NCI-H1694 treated with DMSO at 0.1 percent for 48 hours (cell line): ENCODE measurements at places on chromosomes 5 and 9.

DNA sequence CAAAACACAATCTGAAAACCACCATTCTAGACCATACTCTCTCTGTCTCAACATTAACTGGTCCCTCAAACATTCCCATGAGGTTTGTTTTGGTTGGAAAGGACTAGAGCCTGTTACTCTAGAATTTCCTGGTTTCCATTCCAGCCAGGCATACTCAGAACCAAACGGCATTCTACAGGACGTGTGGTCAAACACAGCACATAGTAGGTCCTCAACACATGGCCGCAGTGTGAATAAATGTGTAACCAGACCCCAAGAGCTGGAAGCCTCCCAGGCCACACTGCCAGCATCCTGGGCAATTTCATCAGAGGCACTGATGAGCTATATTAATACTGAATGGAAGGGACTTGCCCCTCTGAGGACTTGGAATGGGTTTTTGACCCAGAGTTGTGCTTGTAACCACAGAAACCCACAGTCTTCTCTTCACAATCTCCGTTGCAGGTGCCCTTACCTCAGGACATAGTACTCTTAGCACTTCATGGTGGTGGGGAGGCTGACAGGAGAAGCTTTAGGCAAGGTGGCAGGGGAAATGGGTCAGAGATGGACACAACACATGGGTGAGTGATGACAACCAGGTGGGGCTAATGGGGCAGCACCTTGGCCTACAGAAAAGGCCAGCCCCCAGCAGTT is 66.0 kb downstream of the ZNF366 start:
- DNase-seq: no peak

DNA sequence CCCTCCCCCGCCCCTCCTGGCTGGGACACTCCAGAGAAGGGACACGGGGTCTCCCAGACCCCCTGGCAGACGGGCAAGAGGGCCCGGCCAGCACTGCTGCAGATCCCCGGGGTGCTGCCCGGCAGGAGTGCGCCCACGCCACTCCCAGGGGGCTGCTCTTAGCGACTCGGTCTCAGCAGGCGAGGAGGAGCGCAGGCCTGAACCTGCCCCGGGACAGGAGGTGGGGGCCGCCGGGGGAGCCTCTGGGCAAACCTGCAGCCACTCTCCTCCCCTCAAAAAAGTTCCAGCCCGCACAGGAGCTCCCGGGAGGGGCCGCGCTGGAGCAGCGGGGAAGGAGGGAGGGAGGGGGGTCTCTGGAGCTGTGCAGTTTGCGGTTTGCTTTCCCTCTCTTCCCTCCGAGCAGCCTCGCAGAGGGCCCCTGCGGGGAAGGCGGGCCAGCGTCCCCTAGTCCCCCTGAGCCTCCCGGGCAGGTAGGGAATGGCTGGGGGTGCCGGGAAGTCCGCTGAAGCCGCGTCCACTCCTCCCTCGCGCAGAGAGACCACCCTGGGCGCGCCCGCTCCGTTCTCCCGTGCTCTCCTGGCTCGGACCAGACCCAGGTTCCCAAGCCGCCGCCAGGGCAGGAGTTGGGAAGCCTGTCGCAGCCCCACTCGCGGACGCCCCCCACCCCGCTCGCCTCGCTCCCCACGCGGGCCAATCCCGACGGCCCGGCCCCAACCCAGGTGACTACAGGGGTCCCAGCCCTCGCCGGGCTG is 44.2 kb downstream of the NACC2 start:
- DNase-seq: peak; percentile 2

DNA sequence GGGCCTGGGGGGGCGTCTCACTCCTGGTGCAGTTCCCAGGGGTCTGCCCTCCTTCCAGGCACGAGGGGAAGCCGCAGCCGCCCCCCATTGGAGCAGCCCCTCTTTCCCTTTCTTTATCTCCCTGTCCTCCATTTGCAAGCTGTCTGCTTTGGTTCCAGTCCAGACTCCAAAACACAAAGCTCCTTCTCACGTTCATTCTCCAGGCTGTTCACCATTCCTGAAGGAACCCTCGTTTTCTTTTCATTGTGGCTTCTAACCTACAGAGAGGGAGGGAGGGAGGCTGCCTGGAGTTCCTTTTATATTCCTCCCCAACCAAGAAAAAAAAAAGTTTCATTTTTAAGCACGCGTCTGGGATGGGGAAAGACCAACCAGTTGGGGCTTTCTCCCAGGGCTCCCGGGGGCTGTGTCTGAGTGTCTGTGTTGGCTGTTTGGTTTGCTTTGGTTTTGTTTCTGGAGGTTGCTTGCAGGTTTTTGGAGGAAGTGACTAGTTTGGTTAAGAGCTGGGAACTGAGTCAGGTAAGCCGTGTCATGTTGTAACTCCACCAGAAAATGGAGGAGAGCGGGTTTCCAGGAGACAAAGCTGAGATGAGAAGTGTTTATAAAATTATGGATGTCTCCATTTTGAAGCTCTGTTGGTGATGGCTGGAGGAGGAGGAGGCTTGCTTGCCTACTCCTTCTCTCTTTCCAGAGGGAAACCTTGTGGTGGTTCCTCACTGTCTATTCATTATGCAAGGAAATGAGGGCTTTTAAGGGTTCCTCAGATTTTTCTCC is 1.6 kb downstream of the ZNF462 start:
- peak; percentile 21 for DNase-seq

- DNase-seq: no peak
Measured at GRCh38 chr9:89436963-89437625, 60.8 kb downstream of the SEMA4D start.

DNA sequence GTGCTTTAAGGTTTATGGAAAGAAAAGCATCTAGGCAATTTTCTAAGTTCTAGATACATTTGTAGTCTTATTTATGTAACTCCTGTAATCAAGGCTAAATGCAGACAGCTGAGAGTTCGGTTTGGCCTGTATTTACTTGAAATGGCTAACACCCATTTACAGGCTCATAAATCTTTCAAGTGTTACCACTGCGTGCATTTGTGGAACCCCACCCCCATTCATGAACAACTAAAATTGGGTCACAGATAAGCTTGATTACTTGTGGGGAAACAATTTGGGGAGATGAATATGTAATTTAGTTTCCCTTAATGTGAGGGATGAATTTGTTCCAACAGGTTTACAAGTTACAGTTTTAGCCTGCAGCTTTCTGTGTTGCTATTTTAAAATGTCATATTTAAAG is 360.6 kb downstream of the ARRDC3 start:
- DNase-seq: no peak

DNA sequence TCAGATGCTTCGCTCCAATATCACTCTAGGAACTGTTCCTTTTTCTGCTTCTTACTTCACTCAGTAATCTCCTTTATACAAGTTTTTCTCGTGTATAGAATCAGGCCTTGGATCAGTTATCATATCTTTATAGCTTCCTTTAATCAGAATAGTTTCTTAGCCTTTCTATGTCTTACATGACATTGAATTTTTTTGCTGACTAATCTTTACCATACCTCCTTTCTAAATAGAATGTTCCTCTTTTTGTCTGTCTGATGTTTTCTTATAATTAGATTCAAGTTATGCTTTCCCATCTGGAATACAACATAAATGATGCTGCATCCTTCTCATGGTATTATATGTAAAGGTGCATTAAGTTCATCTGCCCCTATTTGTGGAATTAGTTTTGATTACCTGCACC is 40.2 kb upstream of the TYRP1 start:
- DNase-seq: no peak

DNA sequence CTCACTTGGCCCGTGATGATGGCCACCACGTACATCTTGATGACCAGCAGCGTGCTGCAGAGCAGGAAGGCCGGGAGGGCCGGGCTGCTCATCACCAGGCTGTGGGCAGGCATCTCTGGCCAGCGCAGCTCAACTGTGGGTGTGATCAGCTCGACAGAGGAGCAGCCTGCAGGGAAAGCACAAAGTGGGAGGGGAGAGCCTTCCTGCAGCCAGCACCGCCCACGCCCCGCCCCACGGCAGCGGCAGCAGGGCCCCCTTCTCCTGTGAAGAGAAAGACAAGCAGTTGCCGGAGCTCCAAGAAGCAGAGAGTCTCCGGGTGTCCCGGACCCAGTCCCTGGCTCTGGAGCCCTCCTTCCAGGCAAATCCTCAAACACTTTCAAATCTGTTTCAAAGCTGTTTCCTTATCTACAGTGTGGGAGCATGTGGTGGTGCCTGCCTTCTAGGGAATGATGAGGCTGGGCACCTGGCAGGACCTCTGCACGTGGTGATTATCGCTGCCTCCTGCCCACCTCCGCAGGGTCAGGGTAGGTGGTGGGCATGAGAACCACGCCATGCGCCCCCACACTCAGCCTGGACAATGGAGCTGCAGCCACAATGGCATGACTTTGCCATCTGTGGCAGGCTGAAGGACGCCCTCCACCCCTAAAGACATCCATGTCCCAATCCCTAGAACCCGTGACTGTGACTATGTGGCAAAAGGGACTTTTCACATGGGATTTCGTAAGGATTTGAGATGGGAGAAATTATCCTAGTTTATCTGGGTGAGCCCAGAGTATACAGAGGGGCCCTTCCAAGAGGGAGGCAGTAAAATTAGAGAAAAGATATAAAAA is at the start of gene PTGES:
Gene PTGES, minus strand, starts transcription at position 143 of the 830 bp plus-strand sequence. Its CDS starts 30 bp downstream, at position 113.
- DNase-seq: no peak

DNA sequence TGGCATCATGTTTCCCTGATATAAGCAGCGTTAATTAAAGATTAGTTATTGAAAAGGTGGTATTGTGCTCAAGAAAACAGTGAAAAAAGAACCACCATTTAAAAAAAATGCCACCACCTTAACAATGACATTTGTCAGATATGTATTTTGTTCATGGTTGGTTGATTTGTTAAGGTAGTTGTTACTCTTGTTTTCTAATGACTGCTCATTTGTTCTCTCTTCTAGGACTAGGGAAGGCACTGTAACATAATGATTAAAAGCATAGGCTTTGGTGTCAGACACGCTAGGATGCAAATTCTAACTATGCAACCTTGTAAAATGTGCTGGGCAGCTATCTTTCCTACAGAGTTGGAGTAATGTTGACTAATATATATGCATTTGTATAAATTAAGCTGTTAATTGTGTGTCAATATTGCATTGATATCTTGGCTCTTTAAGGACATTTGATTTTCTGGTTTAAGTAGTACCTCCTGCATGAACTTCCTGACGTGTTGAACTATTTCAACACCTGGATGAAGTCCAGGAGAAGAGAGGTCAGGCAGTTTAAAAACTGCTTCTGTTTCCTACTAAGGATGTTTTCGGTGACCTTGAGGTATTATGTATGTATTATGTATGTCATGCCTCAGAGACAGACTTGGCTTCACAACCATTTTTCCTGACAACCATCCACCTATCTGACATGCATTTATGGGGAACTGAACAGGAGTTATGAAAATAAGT is 77.8 kb downstream of the MUSK start:
- DNase-seq: no peak

DNA sequence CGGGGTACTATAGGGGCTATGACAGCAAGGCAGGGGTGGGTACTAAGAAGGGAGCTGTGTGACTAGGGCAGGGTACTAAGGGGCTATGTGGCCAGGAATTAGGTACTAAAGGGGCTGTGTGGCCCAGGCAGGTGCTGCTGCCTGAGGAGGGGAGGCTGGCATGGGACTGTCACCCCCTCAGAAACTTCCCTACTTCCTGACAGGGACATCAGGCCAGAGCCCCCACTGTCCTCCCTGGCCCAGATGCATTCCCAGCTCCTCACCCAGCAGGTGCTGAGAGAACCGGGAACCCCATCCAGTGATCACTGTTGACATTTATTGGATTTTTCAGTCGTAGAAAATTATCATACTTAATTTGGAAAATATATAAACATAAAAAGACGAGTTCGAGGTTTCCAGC is 26.6 kb downstream of the IRX2 start:
- DNase-seq: no peak

- DNase-seq: no peak
Measured at GRCh38 chr5:158976035-158976434, 123.7 kb downstream of the EBF1 start.

DNA sequence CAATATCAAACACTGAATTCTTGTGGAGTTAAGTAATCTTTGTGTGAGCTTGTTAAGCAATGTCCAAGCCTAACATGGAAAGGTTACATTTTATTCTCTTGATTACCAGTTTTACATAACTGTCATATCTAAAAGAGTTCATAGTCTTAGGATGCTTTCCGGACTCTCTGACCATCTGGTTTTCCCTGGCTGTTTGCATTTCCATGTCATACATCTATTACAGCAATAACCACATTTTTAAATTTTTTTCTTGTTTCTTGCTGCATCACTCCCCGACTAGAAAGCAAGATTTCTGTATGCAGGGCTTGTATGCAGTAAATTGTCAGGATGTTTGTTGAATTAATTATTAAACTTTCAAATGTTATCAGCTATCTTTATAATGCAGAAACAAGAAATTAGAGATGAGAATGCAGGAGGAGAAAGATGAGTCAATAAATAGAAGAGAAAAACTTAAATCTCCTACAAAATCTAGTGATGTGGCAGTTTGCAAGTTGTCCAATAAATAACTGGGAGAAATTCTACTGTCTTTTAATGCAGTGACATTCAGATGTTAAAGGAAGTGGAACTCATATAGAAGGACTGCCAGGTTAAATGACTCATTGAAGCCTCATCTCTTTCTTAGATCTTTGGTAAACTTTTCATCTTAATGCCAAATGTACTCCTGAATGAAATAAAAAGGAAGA is 179.6 kb upstream of the SGCD start:
- no peak for DNase-seq

DNA sequence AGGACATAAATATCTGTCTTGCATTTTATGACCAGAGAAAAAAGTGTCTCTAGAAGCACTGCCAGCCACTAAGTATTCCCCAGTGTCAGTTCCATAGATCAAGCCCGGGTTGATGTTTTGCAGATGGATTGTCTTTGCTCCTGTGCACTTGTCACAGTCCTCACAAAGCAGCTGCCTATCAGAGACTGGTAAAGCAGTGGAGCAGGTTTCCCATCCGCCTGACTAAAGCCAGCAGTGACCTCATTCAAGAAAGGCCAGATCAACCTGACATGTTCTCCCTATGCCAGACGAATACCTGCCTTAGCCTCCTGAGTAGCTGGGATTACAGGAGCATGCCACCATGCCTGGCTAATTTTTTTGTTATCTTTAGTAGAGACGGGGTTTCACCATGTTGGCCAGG is 26.8 kb upstream of the GARNL3 start:
- DNase-seq: no peak

GRCh38 chr5:113128082-113128481 is 151.5 kb downstream of the DCP2 start:
- no peak for DNase-seq

DNA sequence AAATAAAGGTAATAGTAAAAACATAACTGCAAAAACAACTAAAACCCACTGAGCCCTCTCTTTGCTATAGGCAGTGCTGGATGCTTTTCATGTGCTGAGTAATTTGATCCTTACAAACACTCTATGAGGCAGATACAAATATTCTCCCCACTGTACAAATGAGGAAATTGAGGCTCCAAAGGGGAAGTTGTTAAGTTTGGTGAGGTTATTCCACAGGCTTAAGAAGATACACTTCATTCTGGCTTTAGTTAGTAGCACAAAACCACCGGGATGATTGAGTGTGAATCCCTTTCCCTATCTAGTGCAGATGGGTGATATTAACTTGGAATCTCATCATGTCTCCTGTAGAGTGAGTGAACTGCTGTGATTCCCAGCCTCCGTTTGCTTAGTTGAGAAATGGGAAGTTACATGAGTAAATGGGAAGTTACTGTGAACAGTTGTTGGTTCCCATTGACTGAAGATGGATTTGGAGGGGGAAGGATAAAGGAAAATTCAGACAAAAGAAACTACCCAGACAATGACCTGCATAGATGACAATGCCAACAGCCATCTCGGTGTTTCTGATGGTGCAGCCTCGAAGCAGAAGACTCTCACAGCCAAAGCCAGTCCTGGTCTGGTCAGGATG is 208.3 kb downstream of the ATP10B start:
- no peak for DNase-seq
